ENCODE measurements at places on chromosomes 16 and 17.

GRCh38 chr16:13437413-13437795 lies 482.6 kb upstream of the ERCC4 start:
- DNase-seq, result no peak

DNA sequence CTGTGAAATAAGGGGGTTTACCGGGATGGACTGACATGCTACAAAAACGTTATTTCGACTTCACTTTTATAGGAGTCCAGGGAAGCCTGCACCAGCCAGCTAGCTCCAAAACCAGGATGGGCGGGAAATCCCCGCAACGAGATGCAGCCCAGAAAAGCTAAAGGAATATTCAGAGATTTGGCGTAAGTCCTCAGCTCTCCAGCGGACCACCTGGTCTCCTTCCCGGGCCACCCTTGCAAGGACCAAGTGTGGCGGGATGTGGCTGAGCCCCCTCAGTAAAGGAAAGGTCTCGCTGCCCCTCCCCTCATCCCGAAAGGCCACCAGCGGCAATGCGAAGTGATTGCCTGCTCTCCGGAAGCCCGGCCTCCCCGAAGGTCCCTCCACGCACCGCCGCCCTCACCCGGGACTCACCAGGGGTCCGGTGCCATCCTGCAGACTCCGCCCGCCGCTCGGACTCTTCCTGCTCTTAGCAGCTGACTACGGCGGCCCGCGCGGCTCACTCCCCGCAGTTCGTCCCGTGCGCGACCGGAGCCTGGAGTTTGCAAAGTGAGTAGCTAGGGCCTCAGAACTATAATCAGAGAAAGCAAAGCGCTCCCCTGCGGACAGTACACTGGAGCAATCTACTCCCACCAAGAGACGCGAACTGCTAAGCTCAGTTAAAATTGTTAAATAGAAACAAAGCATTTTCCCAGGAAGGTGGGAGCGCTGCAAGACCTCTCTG lies at the start of gene STX8:
STX8 (minus strand) TSS at position 440 of the 721 bp plus-strand sequence; CDS start at position 428, 12 bp downstream.
- DNase-seq, result peak; percentile 88

- no peak for DNase-seq
Observed at GRCh38 chr16:2852731-2853507, 5.1 kb downstream of the PRSS22 start.

- DNase-seq, result no peak
Observed at GRCh38 chr17:29331075-29331707, 37.2 kb upstream of the NUFIP2 start.

DNA sequence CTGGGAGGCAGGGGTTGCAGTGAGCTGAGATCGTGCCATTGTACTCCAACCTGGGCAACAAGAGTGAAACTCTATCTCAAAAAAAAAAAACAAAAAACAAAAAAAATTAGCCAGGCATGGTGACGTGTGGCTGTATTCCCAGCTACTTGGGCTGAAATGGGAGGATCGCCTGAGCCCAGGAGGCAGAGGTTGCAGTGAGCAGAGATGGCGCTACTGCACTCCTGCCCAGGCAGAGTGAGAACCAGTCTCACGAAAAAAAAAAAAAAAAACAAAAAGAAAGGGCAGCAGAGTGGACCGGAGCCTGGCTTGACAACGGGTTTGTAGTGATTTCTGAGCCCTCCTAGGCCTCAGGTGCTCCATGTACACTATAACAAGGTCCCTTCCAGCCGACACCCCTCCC lies 33.1 kb downstream of the PEMT start:
- DNase-seq, result no peak
